NCI-H1436 treated with DMSO at 0.1 percent for 48 hours (cell line): ENCODE measurements at places on chromosomes 3 and 15.

DNA sequence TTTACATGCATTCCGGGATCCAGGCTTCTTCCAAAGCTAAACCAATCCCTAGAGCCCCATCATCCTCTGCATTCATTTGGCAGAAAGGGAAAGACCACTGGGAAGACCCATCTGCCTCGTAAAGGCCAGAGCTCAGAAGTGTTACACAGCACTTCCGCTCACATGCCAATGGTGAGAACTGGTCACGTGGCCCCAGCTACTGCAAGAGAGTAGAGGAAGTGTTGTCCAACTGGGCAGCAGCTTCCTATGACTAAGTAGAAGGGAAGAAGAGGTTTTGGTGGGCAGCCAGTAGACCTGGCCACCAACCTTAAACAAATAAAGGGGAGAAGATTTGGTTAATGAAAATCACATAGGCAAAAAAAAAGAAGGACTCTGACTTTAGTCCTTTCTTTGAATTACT is 74.4 kb upstream of the PPP2R3A start:
- no peak for DNase-seq

DNA sequence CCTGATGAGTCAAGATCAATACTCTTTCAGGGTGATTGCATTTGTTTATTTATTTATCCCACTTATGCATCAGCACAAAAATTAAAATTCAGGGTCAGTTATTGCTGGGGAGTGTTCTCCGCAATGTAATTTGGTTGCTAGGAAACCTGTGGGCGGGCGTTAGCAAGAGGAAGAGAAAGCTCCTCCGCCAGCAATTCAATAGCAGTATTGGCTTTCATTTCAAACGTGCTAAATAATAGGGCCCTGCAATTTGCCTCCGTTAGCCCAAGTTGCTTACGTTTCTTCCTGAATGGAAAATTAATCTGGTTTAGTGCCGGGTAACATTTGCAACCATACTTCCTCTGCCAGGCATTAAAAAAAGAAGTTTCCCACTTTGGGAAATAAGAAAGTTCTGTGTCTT is 35.5 kb upstream of the PLCL2 start:
- DNase-seq: peak; percentile 73

GRCh38 chr3:100274361-100274760 is 13.6 kb downstream of the TBC1D23 start:
- DNase-seq: no peak

DNA sequence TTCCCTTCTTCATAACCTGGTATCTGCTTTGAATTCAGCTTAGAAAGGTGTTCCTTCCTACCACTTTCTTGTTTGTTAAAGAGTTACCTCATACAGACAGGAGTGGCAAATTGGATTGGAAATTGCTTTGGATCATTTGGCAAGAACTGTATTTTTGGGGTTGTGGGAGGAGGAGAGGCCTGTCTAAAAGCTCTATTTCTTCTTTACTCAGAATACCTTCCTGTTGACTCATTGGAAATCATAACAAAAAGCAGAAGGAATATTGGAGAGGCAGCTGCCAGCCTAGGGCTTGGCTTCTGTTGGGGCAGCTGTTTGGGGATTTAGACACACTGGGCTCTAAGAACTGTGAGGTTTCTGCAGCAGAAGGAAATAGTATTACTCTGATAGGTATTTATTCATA is 14.2 kb downstream of the IQGAP1 start:
- DNase-seq: no peak

- DNase-seq: no peak
Measured at GRCh38 chr15:92107510-92107909, 254.0 kb downstream of the SLCO3A1 start.

GRCh38 chr15:58980351-58980939 is 7.0 kb upstream of the RNF111 start:
- no peak for DNase-seq

DNA sequence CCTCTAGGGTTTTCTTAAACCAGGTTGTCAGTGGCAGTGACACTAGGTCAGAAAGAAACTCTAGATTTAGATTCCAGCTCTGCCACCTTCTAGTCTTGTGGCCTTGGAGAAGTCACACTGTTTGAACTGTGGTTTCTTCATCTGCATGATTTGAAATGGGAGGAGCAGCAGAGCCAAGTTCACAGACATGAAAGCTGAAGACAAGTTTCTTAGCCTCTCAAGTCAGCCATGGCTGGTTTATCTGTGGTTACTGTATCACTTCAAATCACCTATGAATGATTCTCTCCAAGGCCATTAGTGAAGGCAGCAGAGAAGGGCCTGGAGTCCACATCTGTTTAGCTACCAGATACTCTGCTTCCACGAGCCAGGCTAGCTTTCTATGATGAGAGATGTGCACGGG is 15.6 kb downstream of the CLEC3B start:
- DNase-seq: no peak

- no peak for DNase-seq
Measured at GRCh38 chr3:44885618-44886017, 11.2 kb downstream of the TGM4 start.

DNA sequence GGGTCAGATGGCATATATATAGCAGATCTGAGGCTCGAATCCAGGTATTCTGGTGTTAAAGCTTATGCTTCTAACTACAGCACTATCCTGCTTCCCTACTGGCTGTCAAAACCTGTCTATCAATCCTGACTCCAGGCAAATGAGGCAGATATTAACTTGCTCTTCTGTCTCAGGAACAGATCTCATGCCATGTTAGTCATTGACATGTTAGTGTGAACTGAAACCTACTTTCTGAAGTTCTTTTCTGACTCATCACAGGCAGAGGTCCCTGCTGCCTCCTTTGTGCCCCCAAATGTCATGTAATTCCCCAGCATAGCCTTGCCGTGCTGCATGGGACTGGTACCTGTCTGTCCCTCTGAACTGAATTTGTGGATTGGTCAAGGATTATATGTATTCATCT is 125.0 kb upstream of the SMAD3 start:
- no peak for DNase-seq

- no peak for DNase-seq
Measured at GRCh38 chr3:102179326-102180177, 255.3 kb upstream of the ZPLD1 start.

DNA sequence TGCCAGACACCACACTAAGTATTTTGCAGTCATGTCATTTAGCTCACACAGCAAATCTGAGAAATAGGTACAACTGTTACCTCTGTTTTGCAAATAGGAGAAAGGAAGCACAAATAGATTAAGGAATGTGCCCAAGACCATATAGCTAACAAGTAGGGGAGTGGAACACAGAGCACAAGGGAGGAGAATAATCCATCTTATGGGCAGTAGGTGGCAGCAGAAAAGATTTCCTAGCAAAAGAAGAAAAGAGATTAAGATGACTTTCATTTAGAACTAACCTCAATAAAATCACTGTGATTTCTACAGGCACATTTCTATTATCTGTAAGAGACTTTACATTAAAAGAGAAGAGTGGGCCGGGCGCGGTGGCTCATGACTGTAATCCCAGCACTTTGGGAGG is 49.1 kb downstream of the NR1I2 start:
- DNase-seq: no peak

DNA sequence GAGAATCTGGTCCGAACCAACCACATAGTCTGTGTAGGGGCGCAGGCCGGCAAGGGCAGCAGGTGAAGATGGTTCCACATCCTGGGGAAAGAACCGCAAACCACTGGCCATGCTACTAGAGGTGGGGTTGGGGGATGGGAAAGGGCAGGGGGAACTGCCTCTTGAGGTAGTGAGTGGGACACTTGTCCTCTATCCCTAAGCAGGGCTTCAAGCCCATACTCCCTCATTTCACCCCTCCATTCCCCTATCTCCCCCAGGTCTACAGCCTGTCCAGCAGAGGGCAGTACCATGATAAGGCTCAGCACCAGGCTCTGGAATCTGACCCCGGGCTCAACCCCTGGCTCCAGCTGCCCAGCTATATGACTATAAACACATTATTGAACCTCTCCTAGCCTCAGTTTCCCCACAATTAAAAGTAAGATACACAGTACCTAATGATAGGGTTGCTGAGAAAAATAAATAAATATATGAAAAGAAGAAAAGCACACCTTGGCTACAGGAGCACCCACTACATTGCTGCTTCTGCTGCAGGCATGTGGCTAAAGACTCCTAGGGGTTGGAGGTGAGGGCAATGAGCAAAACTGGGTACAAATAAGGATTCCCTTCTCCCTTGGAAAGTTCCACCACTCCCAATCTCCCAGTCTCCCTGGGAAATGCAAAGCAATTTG is 6.3 kb downstream of the GORASP1 start:
- DNase-seq: no peak

GRCh38 chr3:190506271-190506670 is 7.6 kb upstream of the IL1RAP start:
- no peak for DNase-seq

DNA sequence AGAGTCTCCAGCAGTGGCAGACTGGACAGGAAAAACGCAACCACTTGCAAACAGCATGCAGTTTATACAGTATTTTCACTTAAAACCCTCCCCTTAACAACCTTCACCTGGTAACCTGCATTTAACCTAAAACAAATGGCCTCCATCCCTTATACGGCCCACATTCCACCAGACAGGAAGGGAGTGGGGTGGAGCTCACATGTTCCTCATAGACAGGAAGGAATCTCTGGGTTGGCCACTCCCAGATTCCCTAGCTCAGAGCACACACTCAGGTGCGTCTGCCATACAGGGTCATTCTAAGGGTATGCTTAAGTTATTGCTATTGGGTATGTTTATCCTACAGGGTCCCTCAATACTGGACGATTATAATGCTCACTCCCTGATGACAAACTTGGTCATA is 16.8 kb upstream of the ABHD2 start:
- no peak for DNase-seq

GRCh38 chr15:69744391-69745162 is 292.0 kb downstream of the RPLP1 start:
- DNase-seq: no peak

DNA sequence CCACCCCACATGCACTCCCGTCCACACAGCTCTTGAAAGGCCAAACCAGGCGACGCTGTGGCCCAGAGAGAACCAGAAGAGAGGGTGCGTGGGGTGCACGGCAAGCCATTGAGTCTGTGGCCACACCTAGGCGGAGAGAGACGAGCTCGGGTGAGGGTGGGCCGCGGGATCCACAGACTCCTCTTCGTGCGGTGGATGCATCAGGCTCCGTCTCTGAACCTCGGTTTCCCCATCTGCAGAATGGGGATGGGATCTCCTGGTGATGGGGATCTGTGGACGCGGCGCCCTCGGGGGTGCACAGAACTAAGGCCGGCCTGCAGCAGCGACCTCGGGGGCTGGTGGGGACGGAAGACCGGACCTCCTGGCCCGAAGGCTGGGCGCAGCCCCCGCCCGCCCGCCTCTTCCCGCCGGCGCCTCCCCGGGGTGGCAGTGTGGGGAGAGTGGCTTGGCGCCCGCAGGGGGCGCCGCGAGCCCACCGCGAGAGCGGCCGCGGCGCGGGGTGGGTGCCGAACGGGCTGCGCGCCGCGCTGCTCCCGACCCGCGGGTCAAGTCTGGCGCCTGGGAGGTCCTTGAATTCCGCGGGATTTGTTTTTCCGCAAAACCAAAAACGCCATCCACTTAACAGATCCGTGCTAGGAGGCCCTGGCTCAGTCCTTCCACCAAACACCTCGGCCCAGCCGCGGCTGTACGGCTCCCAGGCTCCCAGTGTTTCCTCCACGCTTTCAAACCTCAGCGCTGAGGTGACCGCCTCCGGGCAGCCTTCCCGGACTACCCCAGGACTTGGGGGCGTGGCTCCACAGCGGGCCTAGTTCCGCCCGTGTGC is 13.2 kb upstream of the ADPGK start:
- no peak for DNase-seq
